ENCODE measurements at places on chromosomes 12 and 14.

DNA sequence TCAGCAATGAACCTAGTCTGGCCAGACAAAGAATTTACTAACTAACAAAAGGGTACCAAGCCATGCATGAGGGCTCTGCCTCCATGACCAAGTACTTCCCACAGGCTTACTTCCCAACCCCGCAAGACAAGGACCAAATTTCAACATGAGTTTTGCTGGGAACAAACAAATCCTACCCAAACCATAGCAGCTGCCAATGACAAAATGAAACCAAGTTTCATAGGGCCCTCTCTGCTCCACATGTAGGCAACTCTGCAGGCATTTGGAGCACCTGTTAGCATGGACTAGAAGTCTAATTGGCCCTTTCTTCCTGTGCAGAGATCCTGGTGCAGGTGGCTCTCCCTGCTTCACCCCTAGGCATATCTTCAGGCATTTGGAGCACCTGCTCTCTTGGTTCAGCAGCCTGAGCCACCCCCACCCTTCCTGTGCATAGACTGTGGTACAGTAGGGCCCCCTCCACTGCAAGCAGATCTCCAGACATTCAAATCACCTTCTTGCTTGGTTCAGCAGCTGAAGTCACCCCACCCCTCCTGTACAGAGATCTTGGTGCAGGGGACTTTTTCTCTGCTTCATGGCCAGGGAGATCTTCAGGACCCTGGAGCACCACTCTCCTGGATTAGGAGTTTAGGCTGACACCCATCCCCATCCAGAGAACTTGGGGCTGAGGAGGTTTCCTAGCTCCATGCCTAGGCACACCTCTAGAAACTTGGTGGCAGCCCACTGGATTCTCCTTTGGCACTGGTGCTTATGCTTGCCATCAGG lies 308.7 kb downstream of the RPAP3 start:
- no peak for DNase-seq

GRCh38 chr12:34399631-34400410 lies 377.5 kb downstream of the ALG10 start:
- no peak for DNase-seq

DNA sequence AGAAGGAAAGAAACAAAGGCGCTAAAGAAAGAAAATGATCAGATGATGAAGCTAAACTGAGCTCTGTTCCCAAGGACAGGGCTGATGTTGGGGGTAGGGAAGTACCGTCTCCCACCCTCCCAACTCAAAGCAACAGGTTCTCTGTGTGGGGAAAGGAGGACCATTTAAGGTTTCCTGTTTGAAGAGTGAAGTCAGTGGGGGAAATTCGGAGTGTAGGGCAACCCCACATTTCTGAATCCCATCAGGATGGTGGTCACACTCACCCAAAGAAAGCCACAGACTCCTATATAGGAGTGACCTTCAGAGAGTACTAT lies 131.1 kb downstream of the KSR2 start:
- DNase-seq = no peak

- DNase-seq = no peak
These were observed 55.7 kb downstream of the ERC1 start for GRCh38 chr12:1046727-1047126.

DNA sequence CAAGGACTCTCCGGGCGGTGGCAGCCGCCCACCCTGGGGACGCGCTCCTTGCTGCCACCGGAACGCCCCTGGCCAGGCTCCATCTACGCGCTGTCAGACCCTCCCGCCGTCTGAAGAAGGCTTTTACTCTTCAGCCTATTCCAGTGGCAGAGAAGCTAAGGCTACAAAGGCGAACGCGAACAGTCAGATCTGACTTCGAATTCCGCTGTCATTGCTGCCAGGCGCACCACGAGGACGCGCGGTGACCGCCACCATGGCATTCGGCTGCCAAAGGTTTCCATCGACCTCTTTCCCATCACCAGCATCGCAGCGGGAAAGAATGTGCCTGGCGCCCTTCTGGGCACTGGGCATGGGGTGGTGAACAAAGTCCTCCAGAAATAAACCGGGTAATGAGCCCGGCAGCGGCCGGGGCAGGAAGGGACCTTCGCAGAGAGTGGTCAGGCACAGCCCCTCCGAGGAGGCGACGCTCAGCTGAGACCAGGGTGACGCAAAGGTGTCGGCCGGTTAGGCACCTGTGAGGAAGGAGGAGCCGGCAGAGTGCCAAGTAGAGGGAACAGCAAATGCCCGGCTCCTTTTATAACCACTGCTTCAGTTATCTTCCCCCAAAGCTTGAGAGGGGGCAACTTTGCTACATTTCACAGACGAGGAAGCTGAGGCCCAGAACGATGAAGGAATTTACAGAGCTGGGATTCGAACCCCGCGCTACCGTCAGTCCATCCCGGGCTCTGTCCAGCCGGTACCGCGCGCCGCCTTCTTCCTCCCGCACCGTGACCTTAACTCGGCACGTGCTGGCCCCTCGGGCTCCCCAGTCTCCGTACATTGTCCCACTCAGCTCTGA lies 1.9 kb upstream of the RFX4 start:
- DNase-seq = no peak

GRCh38 chr14:102548616-102549240 lies 39.2 kb upstream of the ANKRD9 start:
- no peak for DNase-seq

DNA sequence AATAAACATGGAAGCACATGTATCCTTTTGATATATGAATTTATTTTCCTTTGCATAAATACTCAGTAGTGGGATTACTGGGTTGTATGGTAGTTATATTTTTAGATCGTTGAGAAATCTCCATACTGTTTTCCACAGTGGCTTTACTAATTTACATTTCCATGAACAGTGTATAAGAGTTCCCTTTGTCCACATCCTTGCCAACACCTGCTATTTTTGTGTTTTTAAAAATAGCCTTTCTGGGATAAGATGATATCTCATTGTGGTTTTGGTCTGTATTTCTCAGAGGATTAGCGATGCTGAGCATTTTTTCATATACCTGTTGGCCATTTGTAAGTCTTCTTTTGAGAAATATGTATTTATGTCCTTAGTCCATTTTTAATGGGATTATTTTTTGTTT lies 329.2 kb upstream of the KITLG start:
- no peak for DNase-seq

- no peak for DNase-seq
These were observed 68.0 kb downstream of the PKP2 start for GRCh38 chr12:32828552-32828951.

- DNase-seq = no peak
These were observed 941 bp downstream of the ZDHHC17 start for GRCh38 chr12:76764856-76765255.

DNA sequence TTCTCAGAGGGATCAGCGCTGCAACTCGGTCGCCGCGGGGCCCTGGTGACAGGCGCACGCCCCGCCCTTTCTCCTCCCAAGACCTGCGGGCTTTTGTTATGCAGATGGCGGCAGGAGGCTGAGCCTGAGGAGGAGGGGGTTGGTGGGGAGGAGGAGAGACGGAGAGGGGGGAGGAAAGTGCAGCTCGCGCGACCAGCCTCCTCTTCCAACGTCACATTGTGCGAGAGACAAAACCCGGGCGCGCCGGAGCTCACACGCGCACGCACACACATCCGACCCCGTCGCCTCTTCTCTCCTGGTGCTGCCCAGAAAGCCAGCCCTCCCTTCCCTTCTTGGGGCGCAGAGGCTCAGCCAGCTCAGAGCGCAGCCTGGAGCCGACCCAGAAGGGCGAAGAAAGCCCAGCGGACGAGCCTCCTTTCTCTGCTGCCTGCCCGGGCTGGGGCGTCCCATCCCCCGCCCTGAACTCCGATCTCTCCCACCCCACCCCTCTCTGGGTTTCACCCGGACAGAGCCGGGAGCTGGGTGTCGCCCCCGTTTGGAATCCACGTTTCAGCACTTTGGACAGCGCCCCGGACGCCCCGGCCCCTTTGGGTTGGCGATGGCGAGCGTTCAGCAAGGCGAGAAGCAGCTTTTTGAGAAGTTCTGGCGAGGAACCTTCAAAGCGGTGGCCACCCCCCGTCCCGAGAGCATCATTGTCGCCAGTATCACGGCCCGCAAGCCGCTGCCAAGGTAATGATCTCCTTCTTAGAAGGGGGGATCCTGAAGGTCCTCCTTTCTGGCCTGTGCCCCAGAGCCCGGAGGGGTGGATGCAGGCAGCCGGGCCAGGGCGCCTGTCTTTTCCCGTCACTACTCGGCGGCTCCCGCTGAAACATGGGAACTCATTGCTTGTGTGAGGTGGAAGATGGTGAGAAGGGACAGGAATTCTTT lies at the start of gene SRRM4:
Gene SRRM4, plus strand, starts transcription at position 257 of the 927 bp plus-strand sequence. Its CDS starts 342 bp downstream, at position 599.
- DNase-seq = no peak

- DNase-seq = no peak
These were observed 441.1 kb downstream of the PCNX1 start for GRCh38 chr14:71348394-71348793.

DNA sequence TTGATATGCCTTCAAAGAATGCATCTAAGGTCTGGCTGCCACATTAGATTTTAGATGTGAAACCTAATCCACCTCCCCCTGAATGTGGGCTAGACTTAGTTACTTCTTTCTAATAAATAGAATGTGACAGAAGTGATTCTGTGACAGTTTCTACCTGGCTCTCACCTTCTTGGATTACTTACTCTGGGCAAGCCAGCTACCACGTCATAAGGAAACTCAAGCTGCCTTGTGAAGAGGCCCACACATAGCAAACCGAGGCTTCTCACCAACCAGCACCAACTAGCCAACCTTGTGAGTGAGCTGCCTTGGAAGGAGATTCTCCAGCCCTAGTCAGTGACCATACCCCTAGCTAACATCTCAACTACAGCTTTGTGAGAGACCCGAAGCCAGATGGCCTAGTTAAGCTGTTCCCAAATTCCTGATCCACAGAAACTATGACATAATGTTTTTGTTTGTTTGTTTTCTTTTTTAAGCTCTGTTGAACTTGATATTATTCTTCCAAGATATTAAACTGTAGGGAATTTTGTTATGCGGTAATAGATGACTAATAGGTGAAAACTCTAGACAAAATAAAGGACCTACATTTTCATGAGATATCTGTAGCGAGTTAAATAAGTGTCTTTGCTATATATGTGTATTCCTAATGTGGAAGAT lies 6.2 kb downstream of the GPR19 start:
- no peak for DNase-seq

DNA sequence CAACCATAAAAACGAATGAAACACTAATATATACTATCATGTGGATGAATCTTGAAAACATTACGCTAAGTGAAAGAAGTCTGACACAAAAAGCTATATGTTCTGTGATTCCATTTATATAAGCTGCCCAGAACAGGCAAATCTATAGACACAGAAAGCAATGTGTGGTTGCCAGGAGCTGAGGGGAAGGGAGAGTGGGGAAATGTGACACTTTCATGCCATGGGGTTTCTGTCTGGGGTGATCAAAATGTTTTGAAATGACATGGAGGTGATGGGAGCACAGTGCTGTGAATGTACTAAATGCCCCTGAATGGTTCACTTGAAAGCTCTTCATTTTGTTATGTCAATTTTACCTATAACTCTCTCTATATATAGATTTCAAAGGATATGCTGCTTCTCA lies 30.1 kb downstream of the ATG14 start:
- no peak for DNase-seq

DNA sequence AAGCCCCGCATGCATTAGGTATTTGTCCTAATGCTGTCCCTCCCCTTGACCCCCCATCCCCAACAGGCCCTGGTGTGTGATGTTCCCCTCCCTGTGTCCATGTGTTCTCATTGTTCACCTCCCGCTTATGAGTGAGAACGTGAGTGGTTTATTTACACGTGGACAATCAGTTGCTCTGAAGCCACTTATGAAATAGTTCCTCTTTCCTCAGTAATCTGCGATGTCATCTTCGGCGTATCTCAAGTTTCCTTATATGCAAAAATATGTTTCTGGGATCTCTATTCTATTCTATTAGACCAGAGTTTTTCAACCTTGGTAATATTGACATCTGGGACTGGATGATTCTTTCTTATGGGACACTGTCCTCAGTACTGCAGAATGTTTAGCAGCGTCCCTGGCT lies 56.0 kb upstream of the DCD start:
- DNase-seq = no peak

- peak; percentile 16 for DNase-seq
These were observed 85.4 kb downstream of the PTCSC3 start for GRCh38 chr14:36091096-36091495.

DNA sequence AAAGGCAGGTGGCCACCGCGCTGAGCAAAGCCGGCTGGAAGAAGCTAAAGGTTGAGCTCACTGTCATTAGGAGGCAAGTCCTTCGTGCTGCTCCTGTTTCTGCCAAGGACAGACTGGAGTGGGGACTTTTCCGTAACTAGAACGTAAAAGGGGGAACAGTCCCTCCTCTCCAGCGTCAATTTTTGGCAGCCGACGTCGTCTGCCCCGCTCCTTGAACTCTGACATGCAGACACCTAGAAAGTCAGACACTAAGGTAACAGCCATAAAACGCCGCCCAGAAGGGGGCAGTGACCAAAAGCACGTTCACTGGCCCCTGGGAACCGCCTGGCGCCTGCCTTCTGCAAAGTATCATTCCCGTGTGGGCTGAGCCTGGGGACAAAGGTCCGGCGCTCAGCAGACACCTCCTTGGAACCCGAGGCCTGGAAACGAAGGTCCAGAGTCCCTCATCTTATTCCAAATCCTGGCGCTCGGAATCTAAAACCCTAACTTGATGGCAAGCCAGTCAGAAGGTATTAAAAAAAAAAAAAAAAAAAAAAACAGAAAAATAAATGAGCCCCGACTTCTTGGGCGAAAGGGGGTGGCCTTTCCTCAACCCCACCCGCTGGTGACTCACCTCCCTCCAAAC lies 1.1 kb upstream of the LRP1 start:
- DNase-seq = peak; percentile 59
